ENCODE measurements at places on chromosomes 3 and 15.

DNA sequence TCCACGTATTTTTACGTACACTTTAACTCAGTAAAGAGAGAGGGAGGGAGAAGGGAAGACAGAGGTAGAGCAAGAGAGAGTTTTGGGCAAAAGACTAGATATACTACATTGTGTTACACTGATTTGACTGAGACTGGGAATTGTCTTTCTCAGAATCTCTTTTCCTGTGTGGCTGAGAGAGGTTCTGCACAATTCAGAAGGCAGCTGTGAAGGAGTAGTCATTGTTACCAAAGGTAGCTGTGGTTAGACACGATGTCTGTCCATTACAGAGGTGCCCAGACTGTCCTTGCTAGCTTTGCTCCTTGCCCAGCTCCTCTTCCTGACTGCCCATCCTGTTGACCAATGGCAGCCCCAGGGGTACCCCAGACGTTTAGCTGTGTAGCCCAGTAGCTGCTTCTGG lies 577.5 kb upstream of the CBLB start:
- no peak for DNase-seq

DNA sequence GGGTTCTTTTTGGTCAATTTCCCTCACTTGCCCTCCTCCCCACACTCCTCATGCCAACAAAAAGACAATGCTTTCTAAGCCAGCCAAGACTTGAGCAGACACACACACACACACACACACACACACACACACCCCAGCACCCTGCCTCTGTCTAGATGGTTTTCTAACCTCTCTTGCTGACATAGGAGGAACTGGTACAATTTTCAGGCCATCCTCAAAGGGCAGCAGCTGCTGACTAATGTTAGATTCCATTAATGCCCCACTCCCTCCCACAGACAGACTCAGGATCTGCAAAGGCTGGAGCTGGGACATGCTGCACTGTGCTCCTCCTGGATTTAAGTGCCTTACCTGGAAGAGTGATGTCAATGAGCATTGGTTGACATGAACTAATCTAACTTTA lies 438.4 kb downstream of the OCA2 start:
- DNase-seq, result no peak

- no peak for DNase-seq
These were observed at the start of gene CCDC9B for GRCh38 chr15:40340740-40341400. CCDC9B (minus strand) TSS chr15:40340939; CDS start chr15:40340819, 120 bp downstream.

GRCh38 chr3:154214306-154214705 lies 93.1 kb downstream of the ARHGEF26 start:
- DNase-seq, result no peak

DNA sequence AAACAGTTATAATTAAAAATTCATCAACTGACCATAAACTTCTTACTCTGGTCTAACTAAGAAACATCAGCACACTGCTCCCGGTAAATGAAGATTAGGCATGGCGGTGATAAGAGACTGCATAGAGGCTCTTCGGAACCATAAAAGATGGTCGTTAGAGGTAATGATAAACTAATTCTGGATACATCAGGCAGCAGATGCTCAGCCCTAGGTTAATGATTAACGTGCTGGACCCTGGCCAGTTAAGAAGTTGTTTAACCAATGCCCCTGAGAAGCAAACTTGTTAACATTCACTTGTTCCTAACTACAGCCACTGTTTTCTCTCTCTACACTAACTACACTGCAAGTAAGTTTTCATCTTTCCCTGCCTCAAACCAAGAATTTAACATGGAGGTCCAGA lies 111.5 kb downstream of the PDZRN3 start:
- no peak for DNase-seq

Data from glomerular endothelial cell (primary cell).